Iris pigment epithelial cell (primary cell): ENCODE measurements at places on chromosomes 3 and 15.

DNA sequence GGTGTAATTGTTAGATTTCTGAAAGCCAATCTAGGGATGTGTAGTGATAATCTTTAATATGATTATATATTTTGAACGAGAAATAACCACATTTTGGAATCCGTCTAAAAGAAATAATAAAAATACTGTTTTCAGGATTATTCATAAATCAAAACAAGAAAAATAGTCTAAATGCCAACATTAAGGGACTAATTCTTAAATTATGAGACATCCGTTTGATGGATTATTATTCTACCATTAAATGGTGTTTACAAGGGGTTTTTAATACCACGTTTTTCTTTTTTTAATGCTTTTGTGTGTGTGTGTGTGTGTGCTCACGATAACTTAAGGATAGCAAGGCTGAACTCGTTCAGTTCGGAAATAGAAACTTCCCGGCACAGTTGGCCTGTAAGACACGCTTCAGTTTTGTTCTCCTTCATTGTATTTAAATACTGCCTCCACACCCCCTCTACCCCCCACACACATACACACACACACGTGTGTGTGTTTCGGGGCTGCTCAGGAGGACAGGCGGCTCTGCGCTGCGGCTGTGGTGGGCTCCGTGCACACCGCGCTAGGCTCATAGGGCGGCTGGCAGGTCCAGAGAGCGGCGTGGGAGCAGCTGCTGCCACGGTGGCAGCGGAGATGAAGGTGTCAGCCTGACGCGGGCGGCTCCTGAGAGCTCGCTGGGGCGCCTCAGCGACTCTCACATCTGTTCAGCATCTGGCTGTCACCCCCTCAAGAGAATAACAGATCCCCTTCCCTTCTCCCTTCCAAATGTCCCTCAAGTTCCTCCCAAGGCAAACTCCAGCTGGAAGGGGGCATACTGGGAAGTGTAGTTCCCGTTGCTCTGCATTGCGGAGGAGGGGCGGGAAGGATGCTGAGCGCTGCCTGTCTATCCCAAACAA, 23.0 kb upstream of the ANP32A start:
- peak; percentile 5 for DNase-seq

- no peak for DNase-seq
Observed at GRCh38 chr3:82030916-82031315, 269.5 kb upstream of the GBE1 start.

DNA sequence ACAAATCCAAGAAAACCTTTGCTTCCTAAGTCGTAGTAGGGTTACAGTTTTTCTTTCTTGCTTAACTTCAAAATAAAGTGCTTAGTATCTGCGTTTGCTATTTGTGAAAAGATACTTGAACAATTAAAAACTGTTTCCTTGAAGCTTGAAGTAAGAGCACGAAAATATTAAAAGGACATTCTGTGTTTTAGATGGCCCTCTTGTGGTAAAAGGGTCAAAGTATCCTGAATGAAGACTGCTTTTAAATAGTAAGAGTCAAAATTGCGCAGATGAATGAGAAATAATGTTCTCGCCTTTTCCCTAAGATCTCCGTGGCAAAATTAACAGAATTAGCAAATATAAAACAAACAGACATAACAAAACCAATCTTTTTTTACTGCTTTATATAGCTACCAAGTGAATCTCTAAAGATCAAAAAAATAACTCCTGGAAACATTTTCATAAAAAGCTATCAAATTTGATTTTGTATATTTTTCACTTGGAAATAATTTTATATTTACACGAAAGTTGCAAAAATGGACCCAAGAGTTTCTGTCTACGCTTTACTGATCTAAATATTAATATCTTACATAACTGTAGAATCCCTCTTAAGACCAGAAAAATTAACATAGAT, 175.4 kb downstream of the MBNL1 start:
- peak; percentile 72 for DNase-seq

GRCh38 chr3:72332689-72333088, 515.6 kb downstream of the SHQ1 start:
- peak; percentile 15 for DNase-seq

- DNase-seq, result peak; percentile 48
Observed at GRCh38 chr3:61600195-61600594, 38.8 kb downstream of the PTPRG start.
